ENCODE measurements at places on chromosomes 7 and 10.

DNA sequence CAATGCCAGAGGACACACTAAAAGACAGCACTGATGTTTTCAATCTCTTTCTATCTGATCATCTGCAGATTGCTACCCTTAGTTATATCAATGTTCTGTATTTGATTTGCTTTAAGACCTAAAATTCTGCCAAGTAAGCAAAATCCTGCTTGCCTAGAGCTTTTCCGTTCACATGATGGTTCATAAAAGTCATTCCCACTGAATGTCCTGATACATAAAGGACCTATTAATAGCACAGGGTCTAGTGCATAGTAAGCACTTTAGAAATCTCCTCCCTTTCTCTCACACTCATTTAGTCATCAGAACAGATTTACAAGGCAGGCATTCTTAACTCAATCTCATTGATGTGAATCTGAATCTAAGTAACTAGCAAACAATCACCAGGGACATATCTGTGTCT, 68.8 kb downstream of the PCGF5 start:
- DNase-seq, result no peak

DNA sequence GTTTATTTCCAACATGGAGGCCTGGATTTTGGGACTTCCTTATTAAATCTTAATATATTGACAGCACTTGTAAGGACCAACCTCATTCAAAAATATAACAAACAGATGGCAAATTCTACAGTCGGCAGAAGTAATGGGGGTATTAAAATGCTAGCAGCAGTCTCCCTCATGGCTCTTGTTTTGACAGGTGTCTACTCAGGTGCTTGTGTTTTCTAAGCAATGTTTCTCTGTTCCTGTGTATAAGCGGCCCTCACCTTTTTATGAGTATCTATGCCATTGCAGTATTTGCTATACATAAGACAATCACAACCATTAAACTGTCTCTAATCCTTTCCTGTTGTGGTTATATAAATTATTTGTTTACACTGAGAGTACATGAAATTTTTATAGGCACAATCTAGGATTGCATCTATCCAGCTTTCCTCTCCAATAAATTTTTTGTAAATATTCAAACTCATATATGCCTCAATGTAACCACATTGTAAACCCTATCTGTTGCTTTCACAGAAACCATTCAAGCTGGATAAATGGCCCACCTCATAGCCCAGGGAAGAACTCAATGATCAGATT, 65.4 kb upstream of the LRRTM3 start:
- DNase-seq, result no peak

DNA sequence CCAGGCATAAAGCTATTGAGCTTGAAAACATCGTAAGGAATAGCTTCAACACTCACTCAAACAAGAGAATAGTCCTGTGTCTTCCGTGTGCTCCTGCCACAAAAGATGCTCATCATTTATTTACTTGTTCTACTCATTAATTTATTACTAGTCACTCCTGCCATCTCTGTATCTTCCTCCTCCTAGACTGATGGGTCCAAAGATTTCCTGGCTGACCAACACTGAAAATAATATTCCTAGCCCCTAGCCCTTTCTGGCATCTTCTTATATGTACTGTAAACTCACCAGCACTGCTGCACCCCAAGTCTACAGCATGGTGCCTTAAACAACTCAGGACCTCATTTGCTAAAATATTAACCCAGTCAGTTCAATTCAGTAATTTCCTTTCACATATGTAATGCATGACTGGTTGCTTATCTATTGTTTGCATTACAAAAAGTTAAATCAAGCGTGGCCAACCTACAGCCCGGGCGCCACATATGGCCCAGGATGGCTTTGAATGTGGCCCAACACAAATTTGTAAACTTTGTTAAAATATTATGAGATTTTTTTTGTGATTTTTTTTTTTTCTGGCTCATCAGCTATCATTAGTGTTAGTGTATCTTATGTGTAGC, 86.7 kb upstream of the GSDME start:
- no peak for DNase-seq

- DNase-seq, result no peak
Observed at GRCh38 chr7:150992833-150993302, 2.1 kb downstream of the NOS3 start.
